ENCODE measurements at places on chromosomes 16 and 17. TPM values are rescaled to one million over a fixed set of nuclear protein-coding genes. Genes with fewer than 3 reads are reported as not detected.

GRCh38 chr17:51121620-51122472, 1.2 kb upstream of the SPAG9 start:
- peak; percentile 78 for DNase-seq

- no peak for DNase-seq
These were observed 40.4 kb downstream of the AKAP1 start for GRCh38 chr17:57125406-57125805.

DNA sequence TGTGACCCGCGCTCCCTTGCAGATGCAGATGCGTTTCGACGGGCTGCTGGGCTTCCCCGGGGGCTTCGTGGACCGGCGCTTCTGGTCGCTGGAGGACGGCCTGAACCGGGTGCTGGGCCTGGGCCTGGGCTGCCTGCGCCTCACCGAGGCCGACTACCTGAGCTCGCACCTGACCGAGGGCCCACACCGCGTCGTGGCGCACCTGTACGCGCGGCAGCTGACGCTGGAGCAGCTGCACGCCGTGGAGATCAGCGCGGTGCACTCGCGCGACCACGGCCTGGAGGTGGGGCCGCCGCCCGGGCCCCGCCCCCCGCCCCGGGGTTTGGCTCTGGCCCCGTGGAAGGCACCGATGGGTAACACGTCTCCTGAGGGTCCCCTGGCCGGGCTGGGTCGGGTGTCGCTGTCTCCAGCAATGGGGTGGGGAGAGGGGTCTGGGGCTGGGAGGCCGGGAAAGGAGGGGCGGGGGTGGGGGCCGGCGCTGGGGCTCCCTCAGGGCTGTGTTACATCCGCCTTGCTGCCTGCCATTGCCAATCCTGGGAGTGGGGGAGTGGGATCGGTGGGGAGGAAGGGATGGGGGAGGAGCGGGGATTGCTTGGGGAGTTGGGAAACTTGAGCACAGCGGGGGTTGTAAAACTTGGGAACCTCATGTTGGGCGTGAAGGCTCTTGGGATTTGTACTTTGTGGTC, 737 bp downstream of the NUDT16L1 start:
- no peak for DNase-seq

Gene PPP1R1B
- not detected for total RNA-seq

Gene SPECC1
- total RNA-seq = 7.3 TPM

GRCh38 chr16:13529193-13529982, 390.6 kb upstream of the ERCC4 start:
- no peak for DNase-seq

- no peak for DNase-seq
These were observed 15.0 kb upstream of the PRSS27 start for GRCh38 chr16:2734844-2735515.

DNA sequence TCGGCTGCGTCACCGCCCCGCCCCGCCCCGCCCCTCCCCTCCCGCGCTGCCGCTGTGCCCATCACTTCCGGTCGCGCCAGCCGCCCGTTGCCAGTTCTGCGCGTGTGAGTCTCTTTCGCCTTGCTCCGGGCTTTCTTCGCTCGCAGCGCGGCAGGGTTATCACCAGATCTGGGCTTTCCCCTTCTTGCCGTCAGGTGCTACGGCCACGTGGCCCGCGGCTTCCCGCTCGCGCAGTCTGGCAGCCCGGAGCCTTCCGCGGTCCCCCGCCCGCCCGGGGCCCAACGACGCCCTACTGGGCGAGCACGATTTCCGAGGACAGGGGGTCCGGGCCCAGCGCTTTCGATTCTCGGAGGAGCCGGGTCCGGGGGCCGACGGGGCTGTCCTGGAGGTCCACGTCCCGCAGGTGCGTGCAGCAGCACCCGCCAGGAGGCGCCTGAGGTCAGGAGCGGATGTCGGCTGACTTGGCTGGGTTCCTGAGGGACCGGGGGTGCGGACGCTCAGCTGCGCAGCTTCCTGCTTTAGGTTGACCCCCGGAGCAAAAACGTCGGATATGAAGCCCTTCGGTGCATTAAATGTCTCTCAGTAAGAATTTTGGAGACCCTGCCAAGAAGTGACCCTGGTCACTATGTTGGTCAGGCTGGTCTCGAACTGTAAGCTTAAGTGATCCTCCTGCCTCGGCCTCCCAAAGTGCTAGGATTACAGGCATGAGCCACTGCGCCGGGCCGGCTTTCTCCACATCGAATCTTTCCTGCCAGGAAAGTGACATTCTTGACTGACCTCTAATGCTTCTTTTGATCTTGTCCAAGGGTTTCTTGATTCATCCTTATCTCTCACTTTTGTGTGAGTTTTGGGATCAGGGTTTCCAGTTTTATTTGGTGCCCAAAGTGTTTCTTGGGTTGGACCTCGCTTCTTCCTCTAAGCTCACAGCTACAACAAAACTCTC, at the start of gene METTL23:
METTL23 (plus strand) TSS at position 64 of the 943 bp plus-strand sequence. CDS start 2,872 bp downstream, outside the sequence.
- DNase-seq = no peak

DNA sequence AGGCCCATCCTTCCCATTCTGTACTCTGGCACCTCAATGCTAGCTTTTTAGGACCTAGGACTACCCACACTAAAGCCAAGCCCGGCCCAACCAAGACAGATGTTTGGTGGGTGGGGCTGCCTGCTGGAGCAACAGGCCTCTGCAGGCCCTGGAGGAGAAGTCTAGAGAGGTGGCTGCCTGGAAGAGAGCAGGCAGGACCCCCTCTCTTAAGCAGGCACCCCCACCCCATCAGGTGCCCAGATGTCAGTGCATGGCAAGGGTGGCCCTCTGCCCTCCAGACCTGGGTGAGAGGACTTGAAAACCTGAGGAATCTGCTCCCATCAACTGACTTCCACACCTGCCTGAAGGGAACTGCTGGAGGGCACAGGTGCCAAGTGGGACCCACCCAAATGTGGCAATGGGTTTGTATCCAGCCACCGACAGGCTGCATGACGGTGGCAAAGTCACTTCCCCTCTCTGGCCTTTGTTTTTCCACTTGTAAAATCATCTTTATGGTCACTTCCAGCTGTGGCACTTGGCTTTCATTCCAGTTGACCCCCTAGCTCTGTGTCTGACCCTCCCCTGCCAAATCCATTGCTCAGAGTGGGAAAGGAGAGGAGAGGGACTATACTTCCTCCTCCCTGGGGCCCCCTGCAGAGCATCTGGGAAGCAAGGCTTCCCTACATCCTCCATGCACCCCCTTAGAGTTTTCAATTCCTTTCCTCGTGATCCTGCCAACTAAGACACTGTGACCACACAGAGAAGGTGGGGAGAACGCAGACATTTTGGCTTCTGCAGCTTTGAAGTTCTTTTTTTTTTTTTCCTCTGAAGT, 1.7 kb upstream of the STAT5A start:
- no peak for DNase-seq

- peak; percentile 62 for DNase-seq
These were observed 19.6 kb upstream of the ATP2A3 start for GRCh38 chr17:3983606-3984484.

DNA sequence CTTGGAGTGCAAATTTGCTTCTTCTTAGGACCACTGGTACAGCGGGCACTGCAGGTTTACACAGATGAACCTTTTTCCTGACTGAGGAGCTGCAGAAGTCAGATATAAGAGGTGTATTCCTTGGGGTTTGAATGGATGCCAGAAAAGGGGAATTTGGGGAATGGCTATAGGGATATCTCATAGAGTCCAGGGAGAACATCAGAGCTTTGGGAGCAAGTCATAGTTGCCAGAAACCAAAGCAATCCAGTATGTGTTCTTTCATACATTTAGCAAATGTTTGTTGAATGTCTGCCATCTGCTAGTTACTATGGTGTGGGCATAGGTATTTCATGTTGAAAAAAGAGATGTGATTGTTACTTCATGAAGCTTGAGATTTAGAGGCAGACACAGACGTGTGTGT, 46.8 kb downstream of the MAP2K4 start:
- DNase-seq = no peak

DNA sequence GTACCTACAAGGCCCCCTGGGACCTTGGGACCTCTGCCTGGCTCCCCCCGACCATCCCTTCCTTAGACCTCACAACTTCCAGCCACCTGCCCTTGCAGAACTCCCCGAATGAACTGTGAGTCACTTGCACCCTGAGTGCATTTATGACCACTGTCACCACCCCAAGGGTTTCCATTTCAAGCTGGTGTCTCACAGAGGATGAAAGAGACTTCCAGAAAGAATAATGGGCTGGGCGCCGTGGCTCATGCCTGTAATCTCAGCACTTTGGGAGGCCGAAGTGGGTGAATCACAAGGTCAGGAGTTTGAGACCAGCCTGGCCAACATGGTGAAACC, 124.5 kb upstream of the CIBAR2 start:
- no peak for DNase-seq

Gene PRSS36
- not detected for total RNA-seq

DNA sequence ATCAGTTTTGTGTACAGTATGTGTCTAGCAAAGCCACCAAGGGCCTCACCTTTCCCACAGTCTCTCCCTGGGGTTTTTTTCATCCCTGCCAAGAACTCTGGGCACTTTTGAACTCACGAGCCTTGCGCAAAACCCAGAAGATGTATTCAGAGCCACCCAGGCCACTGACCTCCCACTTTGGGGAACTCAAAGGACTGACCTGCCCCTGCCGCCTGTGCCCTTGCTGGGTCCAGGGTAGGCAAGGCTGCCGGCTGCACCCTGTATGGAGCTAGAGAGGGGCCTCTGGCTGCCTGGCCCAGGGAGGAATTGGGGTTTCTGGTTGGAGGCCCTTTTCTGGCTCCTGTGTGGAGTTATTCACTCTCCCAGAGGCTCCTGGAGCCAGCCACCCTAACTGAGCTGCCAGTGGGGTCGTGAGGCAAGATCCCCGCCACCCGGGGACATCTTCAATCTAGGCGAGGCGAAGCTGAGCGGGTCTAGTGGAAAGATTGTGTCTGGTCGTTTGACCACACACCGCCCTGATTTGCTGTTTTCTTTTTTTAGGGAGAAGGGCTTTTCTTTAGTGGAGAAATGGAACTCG, 1.9 kb downstream of the CDK5R1 start:
- no peak for DNase-seq

DNA sequence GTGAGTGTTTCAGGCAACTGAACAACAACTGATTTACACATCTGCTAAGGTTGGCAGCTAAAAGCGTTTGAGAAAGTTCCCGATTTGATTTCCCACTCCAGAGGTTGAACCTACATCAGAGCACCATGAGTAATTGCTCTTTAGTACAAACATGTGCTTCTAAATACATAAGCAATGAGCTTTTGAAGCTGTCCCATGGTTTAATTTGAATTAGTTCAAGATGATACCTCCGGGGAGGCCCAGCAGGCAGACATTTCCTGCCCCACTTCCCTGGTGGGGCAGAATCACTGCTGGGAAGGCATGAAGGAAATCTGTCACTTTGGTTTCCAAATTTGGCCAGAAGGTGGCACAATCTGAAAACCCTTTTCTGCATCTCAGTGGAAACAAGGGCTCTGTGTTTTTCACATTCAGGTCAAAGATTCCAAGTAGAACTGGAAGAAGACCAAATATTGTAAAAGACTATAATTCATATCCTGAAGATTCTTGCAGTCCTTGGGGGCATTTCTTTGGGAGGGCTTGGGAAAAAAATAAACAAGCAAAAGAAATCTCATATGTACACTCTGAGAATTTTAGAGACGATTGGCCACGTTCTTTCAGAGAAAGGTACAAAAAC, 176.2 kb upstream of the FAM20A start:
- DNase-seq = peak; percentile 58
